A673 (cell line): ENCODE measurements at places on chromosomes 12 and 14. TPM values are rescaled to one million over a fixed set of nuclear protein-coding genes. Genes with fewer than 3 reads are reported as not detected.

BDKRB2 gene
- total RNA-seq, result 0.21 and 0.31 TPM in 2 replicates

FAR2 gene
- total RNA-seq, result 9.3 and 10.7 TPM in 2 replicates

TMEM52B gene
- 0.24 TPM in 1 of 2 replicates, not detected in the other for total RNA-seq

TMPRSS12 gene
- not detected in 2 replicates for total RNA-seq

MSI1 gene
- 3.6 and 8.8 TPM in 2 replicates for total RNA-seq

RFX4 gene
- not detected in 2 replicates for total RNA-seq

PLD4 gene
- not detected in 2 replicates for total RNA-seq

TECPR2 gene
- total RNA-seq, result 21.7 and 22.1 TPM in 2 replicates

ARMH4 gene
- 7.8 and 14.2 TPM in 2 replicates for total RNA-seq

ADSS1 gene
- total RNA-seq, result 0.37 and 0.52 TPM in 2 replicates

HOXC5 gene
- total RNA-seq, result 1.6 and 1.9 TPM in 2 replicates

LPAR5 gene
- total RNA-seq, result 0.15 and 0.17 TPM in 2 replicates

PLEKHD1 gene
- total RNA-seq, result 0.37 and 0.87 TPM in 2 replicates

PNN gene
- total RNA-seq, result 136 and 146 TPM in 2 replicates

MIPOL1 gene
- 15.0 and 23.2 TPM in 2 replicates for total RNA-seq

MYBPC1 gene
- total RNA-seq, result 0.09 and 0.49 TPM in 2 replicates

PITPNM2 gene
- total RNA-seq, result 6.4 and 8.9 TPM in 2 replicates

SLC25A21 gene
- total RNA-seq, result 4.3 and 4.7 TPM in 2 replicates

SERPINA9 gene
- total RNA-seq, result not detected in 2 replicates

NOVA1 gene
- 13.4 and 16.0 TPM in 2 replicates for total RNA-seq

SDR9C7 gene
- not detected in 2 replicates for total RNA-seq

TAS2R7 gene
- total RNA-seq, result not detected in 2 replicates

ANKRD33 gene
- not detected in 2 replicates for total RNA-seq

KRT6C gene
- total RNA-seq, result not detected in 2 replicates

UNC79 gene
- total RNA-seq, result 0.15 and 0.33 TPM in 2 replicates

CABP1 gene
- 1.2 and 1.6 TPM in 2 replicates for total RNA-seq

NELL2 gene
- total RNA-seq, result 596 and 641 TPM in 2 replicates

NANOG gene
- total RNA-seq, result not detected in 2 replicates

PLCZ1 gene
- not detected in 2 replicates for total RNA-seq

TBC1D30 gene
- 2.0 and 2.1 TPM in 2 replicates for total RNA-seq

MED13L gene
- total RNA-seq, result 88.0 and 94.1 TPM in 2 replicates

TBX3 gene
- 1.0 and 1.4 TPM in 2 replicates for total RNA-seq

SDS gene
- total RNA-seq, result not detected in 2 replicates

MYH6 gene
- total RNA-seq, result not detected in 2 replicates

SLC10A1 gene
- total RNA-seq, result not detected in 2 replicates

CLEC4D gene
- total RNA-seq, result not detected in 2 replicates

ZBTB39 gene
- 17.4 and 18.2 TPM in 2 replicates for total RNA-seq

FGF6 gene
- not detected in 2 replicates for total RNA-seq

ARHGAP9 gene
- total RNA-seq, result 0.52 and 0.87 TPM in 2 replicates

KRT80 gene
- 0.33 and 1.0 TPM in 2 replicates for total RNA-seq

TMEM132D gene
- total RNA-seq, result not detected in 2 replicates

DIO3 gene
- not detected in 2 replicates for total RNA-seq

IFNG-AS1 gene
- not detected in 2 replicates for total RNA-seq

OGFOD2 gene
- total RNA-seq, result 18.2 and 22.2 TPM in 2 replicates

FOXA1 gene
- 4.3 and 7.5 TPM in 2 replicates for total RNA-seq

WNT1 gene
- total RNA-seq, result not detected in 2 replicates

KRT6A gene
- 0.24 TPM in 1 of 2 replicates, not detected in the other for total RNA-seq

P2RX2 gene
- total RNA-seq, result 0.17 TPM in 1 of 2 replicates, not detected in the other

MMP14 gene
- total RNA-seq, result 91.3 and 110 TPM in 2 replicates

C12orf54 gene
- not detected in 2 replicates for total RNA-seq

KCNK10 gene
- not detected in 2 replicates for total RNA-seq
